ENCODE measurements at places on chromosomes 1 and 21. TPM values are rescaled to one million over a fixed set of nuclear protein-coding genes. Genes with fewer than 3 reads are reported as not detected.

DNA sequence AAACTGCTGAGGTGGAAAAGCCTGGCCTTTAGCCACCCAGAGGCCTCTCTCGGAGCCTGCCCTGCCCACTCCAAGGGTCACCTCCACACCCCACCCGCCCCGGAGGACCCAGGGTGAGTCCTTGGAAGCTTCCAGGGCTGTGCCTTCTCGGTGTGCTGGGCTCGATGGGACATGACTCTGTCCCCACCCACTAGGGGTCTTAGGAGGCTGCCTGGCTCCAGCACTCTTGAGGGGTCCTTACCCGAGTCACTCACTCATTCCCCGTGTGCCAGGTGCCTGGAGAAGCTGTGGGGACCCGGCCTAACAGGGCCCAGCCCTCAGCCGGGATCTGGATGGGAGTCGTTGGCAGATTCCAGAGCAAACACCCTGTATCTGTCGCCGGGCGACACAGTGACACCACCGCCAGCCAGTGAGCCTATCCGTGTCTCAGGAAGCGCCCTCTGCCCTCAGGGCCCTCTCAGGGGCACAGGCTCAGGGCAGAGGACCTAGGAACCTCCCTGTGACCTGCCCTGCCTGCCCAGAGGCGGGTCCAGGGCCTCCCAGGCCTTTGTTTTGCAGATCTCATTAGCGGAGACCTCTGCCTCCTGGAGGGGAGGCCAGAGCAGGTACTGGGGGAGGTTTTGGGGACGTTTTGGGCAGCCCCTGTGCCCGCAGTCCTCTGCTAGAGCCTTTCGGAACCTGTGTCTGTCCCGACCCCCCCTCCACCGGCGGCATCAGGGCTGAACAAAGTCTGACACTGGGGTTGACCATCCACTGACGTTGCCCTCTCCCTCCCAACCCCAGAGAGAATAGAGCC lies 3.1 kb upstream of the PRKCZ start:
- no peak for DNase-seq
- H3K4me1 ChIP-seq = peaks cover 25% of the 10 kb centered on the region
- H3K36me3 ChIP-seq = no peaks in the 10 kb centered on the region
- H3K4me3 ChIP-seq = no peak overlapping the region

DNA sequence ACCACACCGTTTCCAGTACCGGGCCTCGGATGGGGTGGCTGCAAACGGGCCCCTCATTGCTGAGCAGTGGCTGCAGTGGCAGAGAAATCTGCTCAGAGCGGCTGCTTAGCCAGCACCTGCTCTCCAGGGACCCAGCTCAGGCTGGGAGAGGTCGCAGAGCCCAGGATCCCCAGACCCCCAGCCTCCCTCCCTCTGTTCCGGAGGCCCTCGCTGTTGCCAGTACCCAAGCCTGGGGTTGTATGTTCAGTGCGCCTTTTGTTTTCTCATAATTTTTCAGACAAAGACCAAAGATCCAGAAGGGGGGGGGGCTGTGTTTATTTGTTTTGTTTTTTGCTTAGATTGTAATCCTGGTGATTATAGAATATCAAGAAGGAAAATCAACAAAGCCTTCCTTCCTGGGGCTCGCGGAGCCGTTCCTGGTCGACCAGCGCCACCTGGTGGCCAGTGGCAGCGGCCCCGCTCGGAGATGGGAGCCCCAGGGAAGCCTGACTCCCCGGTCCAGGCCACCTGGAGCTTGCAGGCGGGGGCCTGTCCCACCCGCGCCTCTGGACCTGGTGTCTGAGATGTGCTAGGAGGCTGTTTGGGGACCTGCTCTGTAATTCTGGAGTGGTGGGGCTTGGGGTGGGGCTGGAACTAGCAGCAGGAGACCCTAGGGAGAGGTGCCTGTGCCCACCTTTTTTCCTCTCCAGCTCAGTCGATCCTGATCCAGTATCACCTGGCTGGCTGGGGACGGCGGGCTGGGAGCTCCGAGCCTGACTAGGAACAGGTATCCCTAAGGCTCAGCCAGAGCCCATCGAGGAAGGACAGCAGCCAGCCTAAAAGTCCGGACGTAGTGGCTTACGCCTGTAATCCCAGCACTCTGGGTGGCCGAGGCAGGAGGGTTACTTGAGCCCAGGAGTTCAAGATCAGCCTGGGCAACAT lies 123.9 kb upstream of the VAMP3 start:
- no peak overlapping the region for H3K27ac ChIP-seq
- H3K4me3 ChIP-seq = no peak overlapping the region
- H3K27me3 ChIP-seq = no peaks in the 10 kb centered on the region
- H3K4me1 ChIP-seq = no peaks in the 10 kb centered on the region
- peak; percentile 70 for DNase-seq
- H3K36me3 ChIP-seq = no peaks in the 10 kb centered on the region

DNA sequence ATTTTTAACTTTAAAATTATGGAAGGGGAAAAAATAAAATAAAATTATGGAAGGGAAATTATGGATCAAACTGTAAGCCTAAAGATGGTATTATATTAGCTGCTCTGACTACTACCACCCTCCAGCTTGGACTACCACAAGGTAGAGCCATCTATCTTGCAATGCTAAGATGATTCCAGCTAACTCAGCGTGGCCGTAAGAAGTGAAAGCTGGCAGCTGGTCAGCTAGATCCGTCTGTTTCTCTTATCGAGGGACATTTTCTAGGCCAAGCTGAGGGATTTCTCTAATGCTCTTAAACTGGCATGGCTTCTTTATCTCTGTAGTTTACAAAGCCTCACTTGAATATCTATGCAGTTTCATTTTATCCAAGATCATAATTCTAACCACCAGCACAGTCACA lies 31.5 kb downstream of the LYST start:
- no peak overlapping the region for H3K4me3 ChIP-seq
- peaks cover 15% of the 10 kb centered on the region for H3K36me3 ChIP-seq
- DNase-seq = no peak
- H3K27ac ChIP-seq = no peak overlapping the region
- H3K27me3 ChIP-seq = no peaks in the 10 kb centered on the region

GRCh38 chr1:18284805-18285537 lies 177.4 kb downstream of the IGSF21 start:
- H3K36me3 ChIP-seq = no peaks in the 10 kb centered on the region
- H3K4me1 ChIP-seq = no peaks in the 10 kb centered on the region
- H3K27ac ChIP-seq = no peak overlapping the region
- peaks cover 10% of the 10 kb centered on the region for H3K27me3 ChIP-seq
- DNase-seq = no peak

DNA sequence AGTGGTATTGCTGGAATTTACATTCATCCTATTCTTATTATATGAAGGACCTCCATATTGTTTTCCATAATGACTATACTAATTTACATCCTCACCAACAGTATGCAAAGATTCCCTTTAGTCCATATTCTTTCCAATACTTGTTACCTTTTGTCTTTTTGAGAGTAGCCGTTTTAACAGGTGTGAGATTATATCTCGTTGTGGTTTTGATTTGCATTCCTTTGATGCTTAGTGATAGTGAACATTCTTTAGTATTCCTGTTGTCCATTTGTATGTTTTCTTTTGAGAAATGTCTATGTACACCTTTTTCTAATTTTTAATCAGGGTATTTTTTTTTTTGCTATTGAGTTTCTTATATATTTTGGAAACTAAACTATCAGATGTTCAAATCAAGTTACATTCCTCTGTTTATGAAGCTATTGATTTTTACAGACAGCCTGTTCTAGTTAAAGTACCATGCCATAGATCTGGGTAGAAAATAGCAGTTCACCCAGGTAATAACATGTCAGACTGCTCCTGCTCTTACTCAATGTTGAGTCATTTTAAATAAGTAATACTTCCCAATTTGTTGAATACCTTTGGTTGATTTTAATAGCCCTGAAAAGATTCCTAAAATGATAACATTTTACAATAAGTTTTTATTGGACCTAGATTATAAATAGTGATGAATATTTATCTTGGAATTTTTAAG lies 1108.7 kb downstream of the NCAM2 start:
- H3K27me3 ChIP-seq = no peaks in the 10 kb centered on the region
- no peak overlapping the region for H3K27ac ChIP-seq
- DNase-seq = no peak
- no peaks in the 10 kb centered on the region for H3K4me1 ChIP-seq

The FAM110D gene
- total RNA-seq = not detected

- H3K4me3 ChIP-seq = no peak overlapping the region
- peaks cover 11% of the 10 kb centered on the region for H3K4me1 ChIP-seq
- no peaks in the 10 kb centered on the region for H3K27me3 ChIP-seq
- H3K36me3 ChIP-seq = peaks cover 57% of the 10 kb centered on the region
- DNase-seq = no peak
These were observed 19.5 kb downstream of the SCYL3 start for GRCh38 chr1:169874229-169874628.

The CLCA4 gene
- not detected for total RNA-seq

- H3K27me3 ChIP-seq = no peaks in the 10 kb centered on the region
- H3K36me3 ChIP-seq = no peaks in the 10 kb centered on the region
- H3K4me3 ChIP-seq = no peak overlapping the region
- no peak for DNase-seq
These were observed 32.8 kb upstream of the MAN1C1 start for GRCh38 chr1:25583519-25584370.

GRCh38 chr1:39282537-39283216 lies 78.2 kb downstream of the MACF1 start:
- H3K4me3 ChIP-seq = no peak overlapping the region
- peak overlapping the region; percentile 61 for H3K27ac ChIP-seq
- peaks cover 39% of the 10 kb centered on the region for H3K36me3 ChIP-seq
- peaks cover 16% of the 10 kb centered on the region for H3K4me1 ChIP-seq
- no peak for DNase-seq

- no peaks in the 10 kb centered on the region for H3K36me3 ChIP-seq
- peaks cover 43% of the 10 kb centered on the region for H3K4me1 ChIP-seq
- no peak overlapping the region for H3K4me3 ChIP-seq
- peak overlapping the region; percentile 67 for H3K27ac ChIP-seq
These were observed 15.1 kb downstream of the MAB21L3 start for GRCh38 chr1:116126281-116126680.

- H3K27me3 ChIP-seq = no peaks in the 10 kb centered on the region
- H3K4me3 ChIP-seq = no peak overlapping the region
- H3K36me3 ChIP-seq = peaks cover 33% of the 10 kb centered on the region
These were observed 96.5 kb downstream of the DTL start for GRCh38 chr1:212132025-212132424.

The MMEL1 gene
- total RNA-seq = 3.1 TPM

- no peak overlapping the region for H3K4me3 ChIP-seq
- no peak overlapping the region for H3K27ac ChIP-seq
- H3K36me3 ChIP-seq = no peaks in the 10 kb centered on the region
- no peaks in the 10 kb centered on the region for H3K27me3 ChIP-seq
- DNase-seq = no peak
- no peaks in the 10 kb centered on the region for H3K4me1 ChIP-seq
These were observed 1733.0 kb downstream of the MRPL39 start for GRCh38 chr21:23874271-23874670.

The PGLYRP3 gene
- not detected for total RNA-seq

DNA sequence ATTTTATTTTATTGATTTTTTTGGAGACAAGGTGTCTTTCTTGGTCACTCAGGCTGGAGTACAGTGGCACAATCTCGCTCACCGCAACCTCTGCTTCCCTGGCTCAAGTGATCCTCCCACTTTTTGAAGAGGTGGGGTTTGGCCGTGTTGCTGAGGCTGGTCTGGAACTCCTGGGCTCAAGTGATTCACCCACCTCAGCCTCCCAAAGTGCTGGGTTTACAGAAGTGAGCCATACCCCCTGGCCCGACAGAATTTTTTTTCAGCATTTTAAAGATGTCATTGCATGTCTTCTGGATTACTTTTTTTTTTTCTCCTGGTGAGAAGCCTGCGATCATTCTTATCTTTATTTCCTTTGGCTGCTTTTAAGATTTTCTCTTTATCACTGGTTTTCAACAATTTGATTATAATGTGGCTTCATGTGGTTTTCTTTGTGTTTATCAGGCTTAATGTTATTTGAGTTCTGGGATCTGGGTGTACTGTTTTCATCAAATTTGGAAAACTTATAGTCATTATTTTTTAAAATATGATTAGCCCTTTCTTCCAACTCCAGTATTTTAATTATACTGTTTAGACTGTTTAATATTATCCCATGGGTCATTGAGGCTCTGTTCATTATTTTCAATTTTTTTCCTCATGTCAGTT lies 23.1 kb upstream of the PTBP2 start:
- no peak overlapping the region for H3K27ac ChIP-seq
- H3K4me1 ChIP-seq = no peaks in the 10 kb centered on the region
- DNase-seq = no peak
- no peak overlapping the region for H3K4me3 ChIP-seq
- H3K27me3 ChIP-seq = peaks cover 7% of the 10 kb centered on the region

The CELA3B gene
- total RNA-seq = not detected

The CASZ1 gene
- total RNA-seq = 4.1 TPM

GRCh38 chr1:59879574-59879973 lies 47.0 kb downstream of the CYP2J2 start:
- peaks cover 10% of the 10 kb centered on the region for H3K36me3 ChIP-seq
- H3K27me3 ChIP-seq = no peaks in the 10 kb centered on the region
- H3K27ac ChIP-seq = no peak overlapping the region
- DNase-seq = peak; percentile 81
- no peak overlapping the region for H3K4me3 ChIP-seq

DNA sequence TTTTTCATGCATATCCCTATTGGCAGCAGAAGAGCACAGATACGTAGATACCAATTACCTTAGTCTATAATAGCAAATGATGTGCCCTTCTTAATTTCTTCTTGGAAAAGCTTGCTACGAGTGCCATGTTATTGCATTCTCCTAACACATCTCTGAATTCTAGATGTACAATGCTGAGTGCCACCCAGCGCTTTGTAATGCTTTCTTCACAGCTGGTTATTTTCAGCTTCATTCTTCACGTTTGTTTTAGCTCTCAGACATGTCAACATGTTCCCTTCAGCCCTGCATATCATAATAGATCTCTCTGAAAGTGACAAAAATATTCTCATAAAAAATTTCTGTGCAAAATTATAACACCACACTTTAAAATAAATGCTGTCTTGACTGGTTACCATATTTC lies 981.2 kb downstream of the TTLL7 start:
- no peaks in the 10 kb centered on the region for H3K27me3 ChIP-seq
- H3K27ac ChIP-seq = no peak overlapping the region
- no peaks in the 10 kb centered on the region for H3K36me3 ChIP-seq
- no peak for DNase-seq
- no peak overlapping the region for H3K4me3 ChIP-seq
- no peaks in the 10 kb centered on the region for H3K4me1 ChIP-seq

The WNT4 gene
- not detected for total RNA-seq

- DNase-seq = no peak
- peaks cover 18% of the 10 kb centered on the region for H3K4me1 ChIP-seq
- no peak overlapping the region for H3K4me3 ChIP-seq
- H3K27ac ChIP-seq = peak overlapping the region; percentile 47
- peaks cover 16% of the 10 kb centered on the region for H3K36me3 ChIP-seq
- no peaks in the 10 kb centered on the region for H3K27me3 ChIP-seq
These were observed 13.7 kb downstream of the GGPS1 start for GRCh38 chr1:235342039-235342438.

The MARK1 gene
- not detected for total RNA-seq

The ITLN1 gene
- total RNA-seq = not detected

The NEXN gene
- total RNA-seq = 2.8 TPM

GRCh38 chr1:35536556-35537162 lies 20.5 kb downstream of the KIAA0319L start:
- peak overlapping the region; percentile 63 for H3K27ac ChIP-seq
- peak; percentile 39 for DNase-seq
- peak overlapping the region; percentile 17 for H3K4me3 ChIP-seq

The ZMYND12 gene
- 1.4 TPM for total RNA-seq

The TMPRSS15 gene
- not detected for total RNA-seq

GRCh38 chr1:233962878-233963277 lies 58.4 kb downstream of the SLC35F3 start:
- no peak overlapping the region for H3K27ac ChIP-seq
- no peaks in the 10 kb centered on the region for H3K36me3 ChIP-seq
- DNase-seq = no peak
- H3K4me3 ChIP-seq = no peak overlapping the region
- H3K27me3 ChIP-seq = peaks cover 6% of the 10 kb centered on the region

GRCh38 chr1:105793536-105794146 lies 1262.8 kb upstream of the PRMT6 start:
- H3K4me3 ChIP-seq = no peak overlapping the region
- no peak overlapping the region for H3K27ac ChIP-seq
- DNase-seq = peak; percentile 48
- no peaks in the 10 kb centered on the region for H3K4me1 ChIP-seq
- no peaks in the 10 kb centered on the region for H3K36me3 ChIP-seq
- no peaks in the 10 kb centered on the region for H3K27me3 ChIP-seq
